ENCODE measurements at places on chromosomes 3 and 15.

GRCh38 chr15:94467034-94467433, 235.7 kb downstream of the MCTP2 start:
- no peak for DNase-seq

GRCh38 chr15:59887211-59887610, 116.9 kb upstream of the FOXB1 start:
- DNase-seq = no peak

DNA sequence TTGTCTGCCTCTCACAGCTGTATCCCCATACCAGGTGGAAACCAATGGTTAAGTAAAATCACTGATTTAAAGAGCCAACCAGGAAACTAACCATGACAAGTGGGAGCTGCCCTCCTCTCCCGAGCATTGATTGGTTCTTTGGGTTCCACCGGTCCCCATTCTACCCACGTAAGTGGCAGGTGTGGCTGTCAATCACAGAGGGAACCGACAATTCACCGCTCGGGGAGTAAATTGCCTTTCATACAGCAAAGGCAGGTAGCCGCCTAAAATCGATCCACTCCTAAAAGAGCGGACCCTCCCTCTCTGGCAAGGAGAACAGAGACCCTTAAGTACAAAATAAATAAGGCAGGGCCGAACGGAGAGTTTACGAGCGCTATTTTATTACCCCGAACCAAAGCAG, 1.2 kb downstream of the ERC2 start:
- DNase-seq = peak; percentile 77

DNA sequence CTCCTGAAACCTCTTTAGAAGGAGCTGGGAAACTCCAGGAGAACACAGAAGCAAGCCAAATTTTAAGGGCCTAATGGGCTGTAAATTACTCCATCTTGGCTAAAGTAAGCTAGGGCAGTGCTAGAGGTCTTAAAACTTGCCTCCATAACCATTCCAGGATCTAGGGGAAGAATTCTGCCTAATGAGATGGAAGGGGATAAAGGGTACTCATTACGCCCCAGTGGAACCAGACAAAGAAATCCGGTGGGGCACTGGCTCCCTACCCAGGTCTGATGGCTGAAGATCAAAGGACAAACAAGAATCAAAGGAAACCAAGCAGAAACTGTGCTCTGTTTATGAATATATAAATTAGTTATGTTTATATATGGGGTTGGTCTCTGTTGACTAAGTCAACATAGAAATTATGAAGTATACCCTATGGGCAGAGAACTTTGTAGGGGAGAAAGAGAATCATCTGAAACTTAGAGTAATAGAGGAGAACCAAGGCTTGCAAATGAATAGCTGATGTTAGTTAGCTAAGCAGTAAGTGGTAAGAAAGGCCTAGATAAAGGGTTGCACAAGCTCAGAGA, 57.8 kb downstream of the NCEH1 start:
- no peak for DNase-seq

DNA sequence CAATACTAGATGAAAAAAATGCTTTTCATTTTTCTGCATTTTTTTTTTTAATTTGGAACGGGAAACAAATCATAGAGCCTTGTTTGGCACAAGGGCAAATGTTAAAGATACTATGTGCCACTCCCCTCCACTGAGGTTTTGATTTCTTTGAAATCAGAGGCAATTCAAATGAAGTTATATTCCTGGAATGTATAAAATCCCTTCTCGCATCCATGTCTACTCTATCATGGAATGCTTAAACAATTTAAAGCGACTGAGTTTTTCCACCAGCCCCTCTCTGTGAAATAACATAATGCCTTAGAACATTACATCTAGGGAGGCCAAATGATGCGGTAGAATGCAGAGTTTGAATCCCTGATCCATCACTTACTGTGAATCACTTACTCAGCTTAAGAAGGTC, 69.7 kb downstream of the FMN1 start:
- DNase-seq = no peak

GRCh38 chr3:13414040-13414729, 5.9 kb downstream of the NUP210 start:
- DNase-seq = peak; percentile 51

DNA sequence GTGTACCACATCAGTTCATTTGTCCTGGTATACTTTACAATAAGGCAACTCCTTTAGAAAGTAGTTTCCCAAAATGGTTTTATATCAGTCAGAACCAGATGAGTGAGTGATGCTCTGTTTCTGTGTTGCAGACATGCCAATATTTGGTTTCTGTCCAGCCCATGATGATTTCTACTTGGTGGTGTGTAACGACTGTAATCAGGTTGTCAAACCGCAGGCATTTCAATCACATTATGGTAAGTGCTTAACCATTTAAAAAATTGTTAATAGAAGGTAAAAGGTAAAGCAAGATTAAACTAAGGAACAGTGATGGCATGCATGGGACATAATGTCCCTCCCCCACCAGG, 40.0 kb upstream of the SCAANT1 start:
- no peak for DNase-seq

- no peak for DNase-seq
These were observed 228.0 kb downstream of the MBNL1 start for GRCh38 chr3:152496716-152497115.

GRCh38 chr15:94305133-94305532, 73.8 kb downstream of the MCTP2 start:
- DNase-seq = peak; percentile 23

- DNase-seq = no peak
These were observed 130.8 kb downstream of the NEO1 start for GRCh38 chr15:73183071-73183470.

DNA sequence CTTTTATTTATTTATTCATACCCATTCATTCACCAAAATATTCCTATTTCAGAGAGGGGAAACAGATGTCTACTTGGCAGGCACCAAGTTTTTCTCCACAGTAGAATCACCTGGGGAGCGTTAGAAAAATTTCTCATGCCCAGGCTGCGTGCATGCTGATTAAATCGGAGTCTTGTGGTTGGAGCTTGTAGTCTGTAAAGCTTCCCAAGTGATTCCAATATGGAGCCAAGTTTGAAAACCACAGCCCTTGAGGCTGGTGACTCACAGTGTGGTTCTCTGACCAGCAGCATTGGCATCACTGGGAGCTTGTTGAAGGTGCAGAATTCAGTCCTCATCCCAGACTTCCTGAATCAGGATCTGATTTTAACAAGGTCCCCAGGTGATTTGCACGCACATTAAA, 49.7 kb downstream of the PDHB start:
- DNase-seq = peak; percentile 97

DNA sequence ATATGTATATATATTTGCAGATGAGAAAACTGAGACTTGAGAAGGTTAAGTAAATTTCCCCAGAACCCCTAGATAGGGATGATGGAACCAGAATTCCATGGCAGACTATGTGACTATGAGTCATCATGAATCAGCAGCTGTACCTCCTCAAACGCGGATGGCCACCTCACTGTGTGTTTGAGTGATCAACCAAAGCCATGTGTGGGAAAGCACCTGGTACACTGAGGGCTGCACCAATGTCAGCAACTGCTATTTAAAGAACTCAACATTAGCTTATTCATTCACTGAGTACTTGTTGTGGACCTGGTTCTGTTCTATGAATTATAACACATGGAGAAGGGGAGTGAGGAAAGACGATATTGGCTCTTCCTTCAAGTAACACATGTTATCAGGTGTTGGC, 377.0 kb downstream of the GAP43 start:
- peak; percentile 78 for DNase-seq

DNA sequence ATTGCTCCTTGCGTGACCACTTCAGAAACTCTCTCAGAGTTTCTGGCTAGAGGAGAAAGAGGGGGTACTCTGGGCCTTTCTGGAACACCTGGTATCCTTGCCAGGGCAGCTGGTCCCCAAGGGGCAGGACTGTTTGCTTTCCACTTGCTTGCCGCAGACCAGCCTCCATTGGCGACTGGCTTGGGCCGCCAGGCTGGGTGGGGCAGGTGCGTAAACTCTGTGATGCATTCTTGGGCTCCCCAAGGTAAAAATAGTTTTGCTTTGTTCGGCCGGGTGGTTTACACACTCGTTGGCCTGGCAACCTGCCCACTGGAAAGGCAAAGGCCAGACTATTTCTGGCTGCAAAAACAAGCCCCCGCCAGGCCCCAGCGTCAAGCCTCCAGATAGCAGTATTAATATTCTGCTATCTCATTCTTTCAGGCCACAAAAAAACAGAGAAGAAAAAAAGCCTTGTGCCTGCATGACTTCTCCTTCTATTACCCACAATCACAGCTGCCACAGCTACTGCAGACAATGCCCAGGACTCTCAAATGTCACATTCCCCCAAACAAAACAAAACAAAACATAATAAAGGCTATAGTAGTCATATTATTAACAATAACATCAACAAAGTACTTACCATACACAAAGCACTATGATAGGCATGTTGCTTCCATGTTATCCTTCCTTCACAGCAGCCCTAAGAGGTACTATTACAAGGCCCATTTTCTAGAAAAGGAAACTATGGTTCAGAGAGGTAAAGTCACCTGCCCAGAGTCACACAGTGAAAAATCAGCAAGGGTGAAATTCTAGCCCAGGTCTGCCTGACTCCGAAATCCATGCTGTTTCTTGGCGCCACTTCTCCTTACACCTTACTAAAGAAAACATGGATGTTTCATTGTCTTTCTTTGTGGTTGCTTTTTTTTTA, 14.0 kb upstream of the SSUH2 start:
- peak; percentile 67 for DNase-seq

DNA sequence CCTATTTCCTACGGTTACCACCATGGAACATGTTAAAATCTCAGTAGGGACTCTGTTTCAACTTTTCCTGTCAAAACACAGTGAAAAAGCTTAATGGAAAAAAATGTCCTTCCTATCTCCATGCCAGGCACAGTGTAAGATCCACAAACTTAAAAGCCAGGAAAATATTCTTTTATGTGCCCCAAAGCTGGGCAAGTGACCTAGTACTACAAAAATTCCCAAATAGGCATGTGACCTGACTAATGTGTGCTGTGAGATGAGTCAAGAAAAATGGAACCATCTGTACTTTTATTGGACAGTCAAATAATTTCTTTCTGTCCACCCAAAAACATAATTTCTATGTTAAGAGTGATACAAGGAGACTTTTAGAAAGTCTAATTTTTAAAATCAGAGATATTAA, 406.0 kb downstream of the ZBTB20 start:
- no peak for DNase-seq

- no peak for DNase-seq
These were observed 199.8 kb downstream of the TBC1D5 start for GRCh38 chr3:17542591-17542990.

DNA sequence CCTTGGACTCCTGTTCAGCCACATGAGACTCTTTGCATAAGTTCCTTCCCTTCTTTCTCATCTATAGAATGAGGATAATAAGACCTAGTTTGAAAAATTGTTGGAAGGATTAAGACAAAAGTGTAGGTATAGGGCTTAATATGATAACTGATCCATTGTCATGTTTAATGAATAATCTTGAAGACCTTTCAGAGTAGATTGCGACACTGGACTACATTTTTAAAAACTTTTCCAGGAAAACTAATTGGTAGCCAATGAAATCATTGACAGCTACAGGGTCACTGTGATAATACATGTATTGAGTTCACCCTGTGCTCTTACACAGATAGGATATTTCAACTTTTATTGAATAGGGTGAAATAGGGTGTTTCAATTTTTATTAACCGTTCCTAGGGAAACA, 78.5 kb upstream of the FBN1 start:
- no peak for DNase-seq

DNA sequence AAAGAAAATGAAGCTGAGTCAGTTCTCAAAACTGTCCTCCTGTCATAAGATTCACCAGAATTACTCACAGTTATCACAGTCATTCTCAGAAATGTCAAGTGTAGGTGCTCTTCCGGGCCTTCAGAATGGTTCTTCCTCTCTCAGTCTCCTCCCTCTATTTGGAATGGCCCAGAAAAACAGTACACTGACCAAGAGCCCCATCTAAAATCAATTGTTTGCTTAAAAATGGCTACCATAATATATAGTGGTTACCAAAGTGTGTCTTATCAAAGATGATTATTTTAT, 99.8 kb downstream of the MECOM start:
- no peak for DNase-seq

DNA sequence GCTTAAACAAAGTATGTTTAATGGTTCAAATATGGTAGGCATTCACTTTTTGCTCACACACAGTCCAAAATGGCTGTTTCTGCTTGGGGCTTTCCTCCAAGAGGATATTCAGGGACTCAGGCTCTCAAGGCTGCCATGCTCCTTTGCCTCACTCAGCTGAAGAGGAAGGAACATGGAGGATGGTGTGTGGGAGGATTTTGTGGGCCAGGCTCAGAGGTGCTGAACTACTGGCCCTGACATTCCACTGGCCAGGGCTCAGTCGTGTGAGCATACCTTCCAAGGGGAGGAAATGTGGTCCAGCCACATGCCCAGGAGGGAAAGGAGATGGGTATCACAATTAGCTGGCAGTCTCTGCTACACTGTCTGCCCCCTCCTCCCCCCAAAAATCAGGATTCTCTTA, 8.7 kb downstream of the PXYLP1 start:
- no peak for DNase-seq

DNA sequence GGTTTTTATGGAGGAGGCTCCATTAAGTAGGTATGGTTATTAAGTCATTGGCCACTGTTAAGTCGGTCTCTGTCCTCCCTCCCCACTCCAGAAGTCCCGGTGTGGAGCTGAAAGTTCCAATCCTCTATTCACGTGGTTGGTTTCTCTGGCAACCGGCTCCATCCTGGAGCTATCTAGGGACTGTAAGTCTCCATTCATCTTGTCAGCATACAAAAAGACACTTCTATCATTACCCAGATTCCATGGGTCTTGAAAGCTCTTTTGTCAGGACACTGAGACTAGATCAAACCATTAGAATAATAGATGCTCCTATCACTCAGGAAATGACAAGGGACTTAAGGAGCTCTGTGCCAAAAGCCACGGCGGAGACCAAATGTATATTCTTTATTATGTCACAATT, 110.3 kb downstream of the PIK3CB start:
- no peak for DNase-seq

DNA sequence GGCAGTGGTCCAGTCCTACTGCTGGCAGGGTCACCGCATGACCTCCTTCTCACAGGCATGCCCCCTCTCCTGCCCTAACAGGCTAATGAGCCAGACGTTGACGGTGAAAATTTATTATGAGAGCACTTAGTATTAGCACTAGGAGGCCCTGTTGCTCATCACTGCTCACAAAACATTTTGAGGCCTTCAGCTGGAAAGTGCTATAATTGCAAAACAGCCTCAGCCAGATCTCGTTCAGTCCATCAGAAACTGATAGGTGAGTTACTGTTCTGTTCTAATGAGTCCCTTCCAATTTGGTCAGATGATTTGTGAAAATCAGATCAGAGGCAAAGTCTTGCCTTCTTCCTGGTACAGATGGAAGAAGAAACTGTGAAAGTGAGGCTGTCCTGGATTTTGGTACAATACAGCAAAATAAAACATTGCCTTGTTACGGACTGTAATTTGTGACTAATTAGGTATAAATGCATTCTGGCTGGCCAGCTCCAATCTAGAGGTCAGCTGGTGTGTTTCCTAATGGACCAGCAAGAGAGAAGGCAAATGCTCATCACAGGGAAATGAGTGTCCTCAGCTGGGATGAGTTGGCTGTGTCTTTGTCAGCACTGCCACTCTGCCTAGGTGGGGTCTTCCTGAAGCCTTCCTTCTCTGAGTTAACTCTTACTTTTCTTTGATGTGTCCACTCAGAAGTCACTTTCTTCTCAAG, 316.8 kb downstream of the CHST2 start:
- DNase-seq = no peak

Measured in H4 (cell line).